Stimulated activated CD4-positive, alpha-beta T cell treated with anti-CD3 and anti-CD28 coated beads, Interleukin-2, amount 100 ng/mL, for 24 hours (primary cell): ENCODE measurements at places on chromosomes 12 and 14.
A peak's percentile ranks its signal among the peaks of the same experiment; 100 is the strongest.

DNA sequence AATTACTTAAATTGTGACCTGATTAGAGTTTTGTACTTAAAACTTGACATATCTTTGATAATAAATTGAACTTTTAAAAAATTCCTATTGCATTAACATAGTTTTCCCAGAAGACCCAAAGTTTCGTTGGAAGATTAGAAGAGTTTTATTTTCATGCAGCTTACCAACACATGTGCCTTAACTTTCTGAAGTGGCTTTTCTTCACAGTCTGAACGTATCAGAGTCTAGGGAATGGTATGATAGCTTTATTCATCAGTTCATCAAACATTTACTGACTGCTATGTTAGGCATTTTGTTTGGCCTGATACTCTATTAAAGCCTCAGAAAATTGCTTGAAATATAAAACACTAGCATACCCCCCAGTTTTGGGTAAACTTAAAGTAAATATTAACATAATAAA, 65.2 kb downstream of the MARK3 start:
- DNase-seq, result no peak

- DNase-seq, result no peak
Measured at GRCh38 chr12:7017870-7018349, 366 bp downstream of the LPCAT3 start.

GRCh38 chr12:82517027-82517426, 158.7 kb downstream of the METTL25 start:
- no peak for DNase-seq

- DNase-seq, result no peak
Measured at GRCh38 chr12:19018302-19018970, 111.1 kb upstream of the PLEKHA5 start.

GRCh38 chr14:77032844-77033621, 4.5 kb upstream of the IRF2BPL start:
- DNase-seq, result peak; percentile 76
